ENCODE measurements at places on chromosomes 4 and X. TPM values are rescaled to one million over a fixed set of nuclear protein-coding genes. Genes with fewer than 3 reads are reported as not detected.
A peak's percentile ranks its signal among the peaks of the same experiment; 100 is the strongest.

DNA sequence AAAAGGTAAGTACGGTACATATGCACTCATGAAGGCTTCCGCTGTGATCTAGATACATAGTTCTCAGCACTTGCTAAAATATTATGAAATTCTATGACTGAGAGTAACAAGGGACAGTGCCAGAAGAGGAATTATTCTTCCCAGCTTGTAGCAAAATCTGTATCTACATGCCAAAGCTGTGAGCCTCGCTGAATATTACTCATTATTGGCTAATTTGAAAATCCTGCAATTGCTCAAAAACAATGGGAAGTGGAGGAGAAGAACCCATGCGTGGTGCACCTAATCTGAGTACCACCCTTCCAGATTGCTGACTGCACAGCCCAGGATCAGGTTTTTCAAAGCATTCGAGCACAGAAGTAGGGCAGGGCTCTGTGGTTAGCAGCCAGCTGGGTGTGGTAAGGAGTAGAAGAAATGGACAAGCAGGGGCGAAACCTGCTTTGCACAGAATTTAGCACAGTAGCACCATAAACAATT is 17.4 kb upstream of the PDCL2 start:
- peak; percentile 11 for DNase-seq

DNA sequence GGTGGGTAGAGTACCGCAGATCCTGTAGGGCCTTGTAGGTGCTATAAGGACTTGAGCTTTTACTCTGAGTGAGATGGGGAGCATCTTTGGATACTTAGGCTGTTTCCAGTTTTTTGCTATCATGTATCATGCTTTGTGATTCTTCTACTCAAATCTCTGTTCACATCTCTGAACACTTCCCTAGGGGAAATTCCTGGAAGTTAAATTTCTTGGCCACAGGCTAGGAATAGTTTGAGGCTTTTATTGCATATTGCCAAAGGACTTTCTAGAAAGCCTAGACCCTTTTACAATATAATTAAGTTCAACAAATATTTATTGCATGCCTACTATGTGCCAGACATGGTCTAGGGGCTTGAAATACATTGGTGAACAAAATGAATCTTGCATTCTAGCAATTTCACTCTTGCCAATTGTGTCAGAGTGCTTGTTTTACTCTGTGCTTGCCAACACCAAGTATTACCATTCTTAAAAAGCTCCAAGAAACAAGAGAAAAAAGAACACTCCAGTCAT is 4.1 kb upstream of the PGRMC1 start:
- DNase-seq = no peak

ARX gene
- polyA plus RNA-seq = not detected

GRCh38 chr4:179372242-179372641 is 1930.0 kb upstream of the AGA start:
- DNase-seq = no peak

BST1 gene
- polyA plus RNA-seq = not detected

DNA sequence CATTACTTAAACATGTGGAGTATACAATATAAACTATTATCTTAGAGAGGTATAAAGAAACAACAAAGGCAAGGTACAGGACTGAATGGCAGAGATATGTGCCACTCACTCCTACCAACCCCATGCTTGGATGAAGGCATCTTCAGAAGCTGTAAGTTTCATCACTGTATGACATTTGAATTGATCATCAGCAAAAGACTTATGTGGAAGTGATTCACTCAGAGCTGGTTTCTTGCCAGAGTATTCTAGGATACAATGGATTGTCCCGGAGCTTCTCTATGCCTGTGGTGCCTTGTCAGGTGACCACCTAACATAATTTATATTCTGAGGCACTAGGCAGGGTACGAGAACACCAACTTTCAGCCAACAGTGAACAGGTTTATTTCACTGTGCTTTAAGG is 392.2 kb downstream of the PPP1R2C start:
- no peak for DNase-seq

DNA sequence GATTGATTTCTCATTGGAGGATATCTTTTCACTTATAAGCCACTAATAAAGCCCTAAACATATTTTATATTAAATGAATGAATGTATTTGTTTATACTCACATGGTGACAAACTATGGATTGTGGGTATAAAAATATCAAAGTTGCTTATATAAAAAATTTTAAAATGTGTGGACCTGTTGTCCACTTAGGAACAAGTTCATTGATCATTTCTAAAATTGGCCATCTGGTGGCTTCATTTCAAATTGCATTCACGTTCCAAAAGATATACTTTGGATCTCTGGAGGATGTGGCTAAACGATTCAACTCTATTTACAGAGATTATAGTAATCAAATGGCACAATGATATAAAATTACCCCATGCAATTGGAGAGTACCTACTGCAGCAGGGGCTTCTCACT is 32.5 kb downstream of the FSTL5 start:
- no peak for DNase-seq

NXF2 gene
- polyA plus RNA-seq = not detected

DNA sequence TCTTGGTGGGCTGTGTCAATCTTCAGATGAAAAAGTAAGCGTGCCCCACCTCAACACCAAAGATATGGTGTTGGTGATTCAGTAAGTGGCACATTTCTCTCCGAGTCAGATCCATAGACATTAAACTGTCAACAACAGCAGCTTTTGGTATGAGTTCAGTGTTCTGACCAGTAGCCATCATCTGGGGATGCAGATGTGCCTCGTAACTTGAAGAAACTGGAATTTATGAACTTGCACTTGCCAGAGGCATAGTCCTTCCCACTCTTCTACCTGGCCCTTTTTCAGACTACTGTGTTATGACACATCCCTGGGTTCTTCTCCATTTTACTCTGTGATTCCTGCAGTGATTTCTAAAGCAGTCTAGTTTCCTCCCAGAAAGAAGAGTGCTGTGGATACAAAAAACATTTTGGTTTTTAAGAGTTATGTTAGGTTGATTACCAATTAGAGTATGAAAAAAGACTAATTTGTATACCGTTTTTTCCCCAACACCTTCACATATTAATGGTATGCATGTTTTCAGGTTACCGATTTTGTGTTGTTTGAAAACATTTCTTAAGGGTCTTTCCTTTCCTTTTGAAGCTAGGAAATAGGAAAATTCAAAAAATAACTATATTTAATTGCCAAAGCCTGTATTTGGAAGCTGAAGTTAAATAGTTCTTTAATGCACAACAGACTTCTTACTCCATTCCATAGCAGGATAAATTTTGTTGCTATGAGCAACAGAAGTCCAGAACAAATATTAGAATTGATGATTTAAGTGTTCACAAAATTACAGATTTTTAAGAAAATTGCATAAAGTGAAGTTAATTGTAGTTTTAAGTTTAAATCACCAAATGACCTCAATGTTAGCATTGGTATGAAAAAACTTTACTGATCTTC is 39.3 kb downstream of the NUDT6 start:
- DNase-seq = no peak
